Stimulated activated CD8-positive, alpha-beta memory T cell treated with anti-CD3 and anti-CD28 coated beads, Interleukin-7, amount 100 ng/mL, for 24 hours (primary cell): ENCODE measurements at places on chromosomes 5 and 9.

DNA sequence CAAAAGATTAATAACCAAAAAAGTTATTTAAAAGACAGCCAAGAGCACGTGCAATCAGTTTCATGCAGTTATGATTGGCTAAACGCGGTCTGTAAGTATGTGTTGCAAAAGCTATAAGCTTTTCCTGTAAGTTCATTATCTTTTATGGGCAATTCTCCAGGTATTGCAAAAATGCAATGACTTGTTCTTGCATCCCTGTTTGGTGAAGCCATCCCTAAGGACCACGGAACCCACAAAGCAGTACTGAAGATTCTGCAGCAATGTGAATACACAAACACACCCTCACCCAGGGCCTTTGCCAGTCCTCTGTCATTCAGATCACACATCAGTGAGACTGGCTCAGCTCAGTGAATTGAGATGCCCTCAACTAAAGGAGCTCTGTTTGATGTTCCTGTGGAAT, 11.4 kb downstream of the GCNT4 start:
- DNase-seq: no peak

GRCh38 chr5:76325876-76326491, 77.1 kb upstream of the IQGAP2 start:
- DNase-seq: no peak

- DNase-seq: no peak
Measured at GRCh38 chr9:76067696-76068095, 177.2 kb downstream of the PCSK5 start.

GRCh38 chr9:121439711-121440664, 59.7 kb downstream of the GGTA1 start:
- DNase-seq: no peak

DNA sequence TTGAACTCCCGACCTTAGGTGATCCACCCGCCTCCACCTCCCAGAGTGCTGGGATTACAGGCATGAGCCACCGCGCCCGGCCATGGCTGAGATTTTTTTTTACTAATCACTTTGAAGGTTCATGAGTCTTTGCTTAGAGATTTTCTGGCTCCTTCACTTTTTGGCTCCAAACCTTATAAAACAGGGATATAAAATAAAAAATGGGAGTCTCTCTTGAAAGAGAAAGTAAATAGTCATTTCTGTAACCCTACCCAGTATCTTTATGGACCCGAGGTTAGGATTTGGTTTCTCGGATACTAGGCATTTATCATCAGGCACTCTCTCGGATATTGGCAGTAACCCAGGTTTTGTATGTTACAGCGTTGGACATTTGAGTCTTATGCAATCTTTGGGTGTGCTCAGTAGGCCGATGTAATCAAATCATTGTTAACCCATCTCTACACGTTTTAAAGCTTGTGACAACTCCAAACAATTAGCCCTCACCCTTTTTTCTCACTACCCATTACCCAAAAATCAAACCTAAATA, 25.3 kb downstream of the STXBP1 start:
- no peak for DNase-seq

DNA sequence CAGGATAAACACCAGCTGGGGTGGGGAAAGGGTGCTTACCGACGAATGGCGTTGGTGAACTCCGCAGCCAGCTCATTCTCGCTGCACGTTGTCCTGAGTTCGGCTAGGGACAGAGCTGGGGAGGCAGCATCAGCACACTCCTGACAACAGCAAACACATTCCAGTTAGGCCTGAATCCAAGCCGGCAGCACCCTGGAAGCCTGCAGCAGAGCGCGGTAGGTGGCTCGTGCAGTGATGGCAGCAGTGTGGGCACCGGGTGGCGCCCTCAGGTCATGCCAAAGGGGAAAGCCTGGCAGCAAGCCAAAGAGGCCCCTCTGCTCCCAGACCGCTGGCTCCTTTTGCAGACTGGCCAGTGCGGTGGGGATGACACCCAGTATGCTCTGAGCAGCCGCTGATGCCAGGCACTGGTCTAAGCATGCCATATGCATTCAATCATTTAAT, 66.9 kb downstream of the DCP2 start:
- no peak for DNase-seq

DNA sequence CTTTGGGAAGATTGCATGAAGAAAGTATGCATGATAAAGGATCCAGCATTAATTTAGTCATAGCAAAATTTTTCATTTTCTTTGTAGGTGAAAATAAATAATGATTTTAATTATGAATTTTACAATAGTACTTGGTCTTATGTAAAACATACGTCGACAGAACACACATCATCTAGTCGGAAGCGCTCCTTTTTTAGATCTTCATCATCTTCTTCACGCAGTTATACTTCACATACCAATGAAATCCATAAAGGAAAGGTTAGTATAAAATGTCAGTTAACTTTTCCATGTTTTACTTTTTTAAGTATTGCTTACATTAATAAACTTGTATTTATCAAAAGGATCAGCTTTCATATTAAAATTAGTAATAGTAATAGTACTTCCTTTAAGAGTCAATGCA, 35.8 kb downstream of the C7 start:
- no peak for DNase-seq

GRCh38 chr5:102807878-102808502, 52.9 kb downstream of the PAM start:
- no peak for DNase-seq

DNA sequence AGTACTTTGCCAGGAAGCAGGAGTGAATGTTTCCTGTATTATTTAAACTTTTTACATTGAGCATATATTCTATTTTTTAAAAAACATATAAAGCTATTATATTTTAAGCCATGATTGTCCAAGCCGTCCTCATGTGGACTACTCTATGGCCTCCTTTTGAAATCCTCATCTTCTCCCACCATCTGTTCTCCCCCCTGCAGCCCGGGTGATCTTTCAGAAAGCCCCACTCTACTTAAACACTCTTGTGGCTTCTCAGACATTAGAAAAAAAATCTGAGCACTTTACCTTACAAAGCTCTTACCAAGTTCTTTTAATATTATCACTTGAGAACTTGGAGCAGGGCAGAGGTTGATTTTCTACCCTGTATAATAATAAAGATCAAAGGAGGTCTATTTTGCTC, 95.4 kb downstream of the CAVIN4 start:
- no peak for DNase-seq

DNA sequence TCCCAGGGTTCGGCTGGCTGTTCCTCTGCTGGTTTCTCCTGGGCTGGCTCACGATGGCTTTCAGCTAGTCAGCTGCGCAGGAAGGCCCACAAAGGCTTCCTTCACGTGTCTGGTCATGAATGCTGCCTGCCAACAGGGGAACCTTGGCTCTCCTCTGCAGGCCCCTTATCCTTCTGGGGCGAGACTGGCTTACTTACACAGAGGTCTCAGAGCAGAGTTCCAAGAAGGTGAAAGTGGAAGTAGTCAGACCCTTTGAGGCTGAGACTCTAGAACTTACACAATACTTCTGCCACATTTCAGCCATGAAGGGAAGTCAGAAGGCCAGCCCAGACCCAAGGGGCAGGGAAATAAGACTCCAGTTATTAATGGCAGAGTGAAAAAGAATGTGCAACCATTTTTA, 99.5 kb downstream of the LHFPL2 start:
- no peak for DNase-seq

- DNase-seq: no peak
Measured at GRCh38 chr5:22706901-22707300, 146.2 kb downstream of the CDH12 start.

- DNase-seq: no peak
Measured at GRCh38 chr5:173435447-173435846, 107.2 kb upstream of the STC2 start.

DNA sequence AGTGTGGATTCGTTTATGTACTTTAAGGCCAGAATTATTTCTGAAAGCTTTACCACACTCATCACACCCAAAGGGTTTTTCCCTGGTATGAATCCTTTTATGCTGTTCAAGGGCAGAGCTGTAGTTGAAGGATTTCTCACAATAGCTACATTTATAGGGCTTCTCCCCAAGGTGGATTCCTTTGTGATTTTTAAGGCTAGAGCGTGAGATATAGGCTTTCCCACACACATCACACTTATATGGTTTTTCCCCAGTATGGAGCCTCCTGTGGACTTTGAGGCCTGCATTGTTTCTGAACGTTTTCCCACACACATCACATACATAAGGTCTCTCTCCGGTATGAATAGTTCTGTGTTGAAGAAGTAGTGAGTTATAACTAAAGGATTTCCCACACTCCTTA, 11.2 kb downstream of the ZFP62 start:
- no peak for DNase-seq

- no peak for DNase-seq
Measured at GRCh38 chr5:6804766-6805501, 91.7 kb downstream of the TENT4A start.

DNA sequence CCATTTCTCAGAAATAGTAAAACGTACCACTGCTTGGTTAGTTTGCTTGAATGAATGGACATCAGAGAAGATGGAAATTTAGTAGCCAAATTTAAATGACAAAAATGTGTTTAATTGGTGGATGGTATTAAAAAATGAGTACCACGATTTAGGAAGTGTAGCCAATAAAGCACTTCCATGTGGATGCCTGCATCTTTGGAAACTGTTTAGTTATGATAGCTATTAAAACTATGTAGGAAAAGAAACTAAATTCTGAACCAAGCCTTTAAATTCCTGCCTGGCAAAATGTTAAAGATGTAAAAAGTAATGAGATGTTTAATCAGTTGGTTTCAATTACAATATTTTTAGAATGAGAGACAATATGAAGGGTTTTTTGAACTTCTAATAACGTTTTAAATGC, 94.8 kb downstream of the NUDT12 start:
- no peak for DNase-seq

GRCh38 chr5:40227366-40227765, 452.3 kb upstream of the PTGER4 start:
- no peak for DNase-seq

GRCh38 chr9:89677702-89678395, 73.0 kb downstream of the GADD45G start:
- no peak for DNase-seq

GRCh38 chr5:91219803-91220371, 163.2 kb downstream of the ARRDC3 start:
- DNase-seq: peak; percentile 7

DNA sequence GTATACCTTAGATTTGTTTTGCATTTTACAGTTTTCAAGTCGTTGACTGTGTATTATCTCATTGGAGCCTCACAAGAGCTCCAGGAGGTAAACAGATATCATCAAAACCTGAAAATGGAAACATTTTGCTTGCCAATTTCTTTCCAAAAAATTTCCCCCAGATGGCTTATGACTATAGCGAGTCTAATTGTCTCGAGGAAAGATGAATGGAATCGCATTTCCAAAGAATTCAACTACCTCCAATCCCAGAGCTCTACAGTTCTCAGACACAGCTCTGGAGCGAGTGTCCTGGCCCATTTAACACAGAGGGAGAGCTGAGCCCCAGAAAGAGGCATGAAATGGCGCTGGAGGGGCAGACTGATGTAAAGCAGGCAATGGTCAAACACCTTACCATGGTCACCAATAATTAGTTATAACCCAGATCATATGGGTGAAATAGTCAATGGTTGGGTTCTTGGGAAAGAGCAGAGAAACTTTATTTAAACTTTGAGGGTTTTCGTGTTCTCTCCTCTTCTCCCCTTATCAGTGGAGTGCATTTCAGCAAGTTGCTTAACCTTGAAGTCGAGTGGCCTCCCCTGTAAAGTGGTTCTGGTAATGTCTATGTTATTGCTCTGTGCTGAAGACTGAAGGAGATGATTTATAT, 168.2 kb downstream of the ZDHHC21 start:
- DNase-seq: no peak

DNA sequence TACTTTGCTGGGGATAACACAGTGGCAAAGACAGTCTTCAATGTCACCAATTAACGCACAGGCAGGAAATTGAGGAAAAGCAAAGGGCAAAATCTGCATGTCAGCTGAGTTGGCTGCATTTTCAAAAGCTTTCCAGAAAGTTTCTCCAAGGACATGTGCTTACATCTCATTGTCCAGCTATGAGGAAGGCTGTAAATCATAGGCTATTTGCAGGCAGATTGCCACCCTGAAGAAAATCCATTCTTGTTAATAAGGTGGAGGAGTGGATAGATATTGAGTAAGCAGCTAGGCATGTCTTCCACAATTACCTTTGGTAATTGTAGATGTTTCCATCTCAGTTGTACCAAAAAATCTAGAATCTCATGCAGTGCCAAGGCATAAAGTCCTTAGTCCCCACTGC, 278.0 kb upstream of the NUDT12 start:
- DNase-seq: no peak

- DNase-seq: no peak
Measured at GRCh38 chr5:177066224-177066623, 20.5 kb upstream of the FGFR4 start.

DNA sequence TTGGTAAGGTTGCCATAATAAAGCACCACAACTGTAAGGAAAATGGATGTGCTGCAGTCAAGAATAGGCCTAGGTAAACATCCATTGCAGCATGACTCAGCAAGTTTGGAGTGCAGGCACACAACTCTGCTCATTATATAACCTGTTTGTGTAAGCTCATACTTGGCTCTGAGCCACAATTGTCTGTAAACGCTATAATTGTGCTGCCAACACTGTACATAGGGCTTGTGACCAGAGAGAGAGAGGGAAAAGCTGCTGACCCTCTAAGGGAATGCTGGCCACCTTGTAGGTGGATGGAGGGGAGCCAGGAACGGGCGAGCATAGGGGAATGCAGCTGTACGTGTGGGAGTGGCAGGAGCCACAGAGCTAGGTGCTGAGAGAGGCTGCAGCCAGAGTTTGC, 2186.5 kb upstream of the ACO1 start:
- DNase-seq: no peak

DNA sequence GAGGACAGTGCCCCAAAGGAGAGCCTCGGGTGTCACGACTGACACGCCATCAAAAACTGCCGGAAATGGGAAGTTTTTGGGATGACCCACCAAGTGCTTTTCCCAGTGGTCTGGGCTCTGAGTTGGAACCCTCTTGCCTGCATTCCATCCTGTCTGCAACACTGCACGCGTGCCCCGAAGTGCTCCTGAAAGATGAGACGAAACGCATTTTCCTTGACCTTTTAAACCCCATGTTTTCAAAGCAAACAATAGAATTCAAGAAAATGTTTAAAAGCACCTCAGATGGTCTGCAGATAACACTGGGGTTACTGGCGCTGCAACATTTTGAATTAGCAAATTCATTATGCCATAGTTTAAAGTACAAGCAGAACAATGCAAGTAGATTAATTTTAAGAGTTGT, 92.9 kb downstream of the ANKRD18A start:
- no peak for DNase-seq

DNA sequence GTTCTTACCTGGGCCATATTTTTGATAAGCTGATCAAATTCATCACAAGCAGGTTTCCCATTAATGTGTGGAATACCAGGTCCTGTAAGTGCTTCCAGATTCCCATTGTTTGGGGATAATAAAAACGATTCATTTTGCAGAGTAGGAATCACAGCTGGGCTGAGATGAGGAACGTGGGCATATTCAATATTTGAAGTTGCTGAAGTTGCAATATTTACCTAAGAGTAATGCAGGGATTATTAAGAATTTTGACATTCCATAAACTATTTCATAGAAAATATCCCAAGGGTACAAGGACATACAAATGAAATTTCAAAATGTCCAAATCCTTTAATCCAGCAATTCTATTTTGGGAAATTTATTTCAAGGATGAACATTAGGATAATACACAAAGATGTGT, 55.1 kb downstream of the MPDZ start:
- DNase-seq: no peak

GRCh38 chr9:92328225-92328624, 2.5 kb downstream of the CENPP start:
- DNase-seq: no peak
